ENCODE measurements at places on chromosomes 3 and 15.

DNA sequence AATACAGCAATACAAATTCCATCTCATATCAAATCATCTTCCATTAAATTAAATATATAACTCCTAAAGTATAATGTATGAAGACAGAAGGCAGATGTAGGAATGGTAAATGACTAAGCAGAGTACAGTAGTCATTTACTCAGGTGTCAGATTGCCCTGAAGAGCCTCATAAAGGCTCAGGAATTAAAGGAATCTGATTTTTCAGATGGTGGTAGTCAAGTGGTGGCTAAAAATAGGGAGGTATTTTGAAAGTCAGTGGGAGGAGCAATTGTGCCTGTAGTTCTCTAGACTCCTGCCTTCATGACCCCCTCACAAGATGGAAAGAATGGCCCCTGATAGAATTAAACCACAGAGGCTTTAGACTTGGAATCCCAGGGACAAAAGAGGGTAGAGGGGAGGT lies 142.7 kb upstream of the SYNPR start:
- DNase-seq: no peak

DNA sequence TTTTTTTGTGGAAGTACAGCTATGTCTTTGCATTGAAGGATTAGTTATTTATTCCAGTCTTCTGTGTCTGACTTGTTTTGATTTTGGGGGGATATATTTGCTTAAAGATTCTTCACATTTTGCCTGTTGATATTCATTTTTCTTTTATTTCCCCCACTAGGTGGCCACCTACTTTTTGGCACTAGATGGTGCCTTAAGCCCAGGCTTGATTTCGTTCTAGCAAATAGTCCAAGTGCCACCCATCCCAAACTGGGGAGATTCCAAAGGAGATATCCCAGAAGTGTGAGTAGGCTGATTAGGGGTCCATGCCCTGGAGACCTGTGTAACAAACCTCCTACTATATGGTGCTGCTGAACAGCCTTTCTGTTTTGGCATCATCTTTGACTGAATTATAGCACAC lies 80.0 kb upstream of the SPATA16 start:
- no peak for DNase-seq

- no peak for DNase-seq
These were observed 182.9 kb upstream of the CHRM5 start for GRCh38 chr15:33785366-33785765.

GRCh38 chr3:46298871-46299607 lies 54.9 kb upstream of the CCR2 start:
- DNase-seq: no peak

- DNase-seq: no peak
These were observed 14.2 kb downstream of the CIB1 start for GRCh38 chr15:90219421-90220141.

DNA sequence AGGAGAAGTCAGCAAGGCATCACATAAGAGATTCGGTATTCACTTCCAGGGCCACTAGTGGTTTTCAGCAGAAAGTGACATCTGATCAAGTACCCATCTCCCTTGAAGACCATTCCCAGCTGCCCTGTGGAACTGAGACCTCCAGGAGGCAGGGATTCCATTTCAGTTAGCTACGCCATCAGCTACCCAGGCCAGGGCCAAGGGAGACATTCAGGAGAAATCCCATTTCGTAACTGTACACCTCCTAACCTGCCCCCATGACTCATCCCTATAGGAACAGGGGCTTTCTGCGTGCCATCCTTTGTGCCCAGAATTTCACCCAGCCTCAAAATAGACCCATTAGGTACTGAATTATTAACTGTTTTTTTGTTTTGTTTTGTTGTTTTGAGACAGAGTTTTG lies 24.7 kb downstream of the SPATA12 start:
- no peak for DNase-seq
